ENCODE measurements at places on chromosomes 11 and 22. TPM values are rescaled to one million over a fixed set of nuclear protein-coding genes. Genes with fewer than 3 reads are reported as not detected.

Gene DEUP1
- total RNA-seq: 2.4 TPM

Gene TP53I11
- total RNA-seq: 134 TPM

Gene SNX32
- total RNA-seq: 0.52 TPM

Gene SLC17A6
- total RNA-seq: not detected

Gene CDC45
- total RNA-seq: 2.1 TPM
